ENCODE measurements at places on chromosomes 1 and 21. TPM values are rescaled to one million over a fixed set of nuclear protein-coding genes. Genes with fewer than 3 reads are reported as not detected.

GRCh38 chr1:18973446-18973955 lies 17.0 kb upstream of the IFFO2 start:
- DNase-seq, result no peak

- DNase-seq, result no peak
Measured at GRCh38 chr21:44419679-44420078, 35.6 kb upstream of the LRRC3 start.

- DNase-seq, result no peak
Measured at GRCh38 chr1:170555370-170555769, 23.4 kb downstream of the GORAB start.

GRCh38 chr1:55143684-55144083 lies 71.5 kb downstream of the USP24 start:
- no peak for DNase-seq

DNA sequence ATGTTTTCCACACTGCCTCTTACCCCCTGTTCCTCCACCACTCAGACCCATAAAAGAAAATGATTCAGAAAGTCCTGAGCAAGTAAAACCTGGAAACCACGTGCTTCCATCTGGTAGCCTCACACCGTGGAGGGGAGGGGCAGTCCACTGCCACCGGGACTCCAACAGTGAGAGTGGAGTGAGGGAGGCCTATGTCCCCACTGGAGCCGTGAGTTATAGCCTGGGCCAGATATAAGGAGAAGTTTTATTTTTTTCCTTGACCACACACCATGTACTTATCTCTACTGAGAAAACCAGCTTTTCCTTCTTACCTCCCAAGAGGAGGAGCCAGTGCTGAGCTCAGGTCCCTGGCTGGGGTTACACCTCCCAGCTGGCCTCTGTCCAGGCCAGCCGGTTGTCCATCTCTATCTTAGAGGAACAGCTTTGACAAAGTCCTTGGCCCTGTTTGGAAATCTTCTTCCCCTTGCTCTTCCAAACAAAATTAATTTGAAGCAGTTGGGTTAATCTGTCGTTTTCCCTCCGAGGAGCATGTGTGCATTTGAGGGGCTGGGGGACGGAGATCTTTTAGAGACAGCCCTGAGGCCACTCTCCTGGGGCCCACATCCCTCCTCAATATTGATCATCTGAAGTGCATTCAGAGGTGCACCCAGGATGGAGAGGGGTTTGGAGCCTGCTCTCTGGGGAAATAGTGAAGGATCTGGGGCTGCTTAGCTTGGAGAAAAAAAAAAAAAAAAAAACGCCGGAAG lies 49.1 kb upstream of the SERBP1 start:
- no peak for DNase-seq

DNA sequence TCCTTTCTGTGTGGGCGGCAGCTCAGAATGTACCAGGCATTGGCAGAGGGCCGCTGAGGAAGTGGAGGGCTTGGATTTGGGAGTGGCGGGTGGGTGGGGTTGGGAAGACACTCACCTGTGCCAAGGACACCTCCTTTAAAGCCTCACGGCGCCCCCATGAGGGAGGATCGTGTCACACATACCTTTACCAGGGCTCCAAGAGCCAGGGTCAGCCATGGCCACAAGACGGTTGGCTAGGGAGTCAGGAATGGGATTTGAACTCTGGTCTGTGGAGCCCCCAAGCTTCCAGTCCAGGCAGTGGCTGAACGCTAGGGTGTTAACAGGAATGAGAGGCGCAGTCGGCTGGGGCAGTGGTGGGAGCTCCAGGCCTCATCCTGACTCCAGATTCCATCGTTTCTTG lies 4.6 kb downstream of the NBL1 start:
- DNase-seq, result no peak

GRCh38 chr21:41600961-41601572 lies 93.1 kb upstream of the TMPRSS2 start:
- no peak for DNase-seq

DNA sequence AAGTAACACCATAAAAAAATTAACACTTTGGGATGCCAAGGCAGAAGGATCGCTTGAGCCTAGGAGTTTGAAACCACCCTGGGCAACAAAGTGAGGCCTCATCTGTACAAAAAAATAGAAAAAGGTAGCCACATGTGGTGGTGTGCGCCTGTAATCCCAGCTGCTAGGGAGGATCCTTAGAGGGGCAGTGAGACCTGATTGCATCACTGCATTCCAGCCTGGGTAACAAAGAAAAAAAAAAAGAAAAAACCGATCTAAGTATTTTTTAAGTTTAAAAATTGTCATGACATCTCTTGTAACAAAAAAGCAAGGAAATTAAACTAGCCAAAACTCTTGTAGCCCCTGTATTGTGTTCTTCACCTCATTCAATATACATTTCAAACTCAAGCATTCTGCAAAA lies 39.5 kb downstream of the ZZZ3 start:
- no peak for DNase-seq

DNA sequence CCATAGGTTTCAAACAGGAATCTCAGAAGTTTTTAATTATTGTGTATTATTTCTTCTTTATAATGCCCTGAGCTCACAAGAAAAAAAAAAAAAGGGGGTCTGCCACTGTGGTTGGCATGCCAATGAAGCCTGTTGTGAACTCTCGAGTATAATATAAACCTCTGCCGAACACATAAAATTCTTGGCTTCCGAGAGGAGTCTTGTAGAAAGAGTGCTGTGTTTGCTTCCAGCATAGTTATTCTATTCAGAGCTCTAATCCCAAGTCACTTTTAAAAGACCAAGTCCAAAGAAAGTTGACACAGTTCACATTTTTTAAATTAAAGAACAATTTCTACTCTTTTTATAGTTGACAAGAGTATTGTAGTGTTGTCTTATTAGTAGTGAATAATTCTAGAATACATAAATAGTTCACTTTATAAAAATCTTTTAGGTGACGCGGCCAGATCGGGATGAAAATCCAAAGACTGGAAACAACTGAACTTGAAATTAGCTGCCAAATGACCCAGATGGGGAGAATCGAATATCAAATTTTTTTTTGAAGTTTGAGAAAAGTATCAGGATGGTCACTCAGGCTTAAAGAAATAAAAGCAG lies 293.2 kb downstream of the DUSP10 start:
- no peak for DNase-seq

GRCh38 chr1:33211972-33212371 lies 30.1 kb upstream of the TRIM62 start:
- no peak for DNase-seq

GRCh38 chr1:29539971-29540370 lies 303.6 kb downstream of the PTPRU start:
- no peak for DNase-seq

DNA sequence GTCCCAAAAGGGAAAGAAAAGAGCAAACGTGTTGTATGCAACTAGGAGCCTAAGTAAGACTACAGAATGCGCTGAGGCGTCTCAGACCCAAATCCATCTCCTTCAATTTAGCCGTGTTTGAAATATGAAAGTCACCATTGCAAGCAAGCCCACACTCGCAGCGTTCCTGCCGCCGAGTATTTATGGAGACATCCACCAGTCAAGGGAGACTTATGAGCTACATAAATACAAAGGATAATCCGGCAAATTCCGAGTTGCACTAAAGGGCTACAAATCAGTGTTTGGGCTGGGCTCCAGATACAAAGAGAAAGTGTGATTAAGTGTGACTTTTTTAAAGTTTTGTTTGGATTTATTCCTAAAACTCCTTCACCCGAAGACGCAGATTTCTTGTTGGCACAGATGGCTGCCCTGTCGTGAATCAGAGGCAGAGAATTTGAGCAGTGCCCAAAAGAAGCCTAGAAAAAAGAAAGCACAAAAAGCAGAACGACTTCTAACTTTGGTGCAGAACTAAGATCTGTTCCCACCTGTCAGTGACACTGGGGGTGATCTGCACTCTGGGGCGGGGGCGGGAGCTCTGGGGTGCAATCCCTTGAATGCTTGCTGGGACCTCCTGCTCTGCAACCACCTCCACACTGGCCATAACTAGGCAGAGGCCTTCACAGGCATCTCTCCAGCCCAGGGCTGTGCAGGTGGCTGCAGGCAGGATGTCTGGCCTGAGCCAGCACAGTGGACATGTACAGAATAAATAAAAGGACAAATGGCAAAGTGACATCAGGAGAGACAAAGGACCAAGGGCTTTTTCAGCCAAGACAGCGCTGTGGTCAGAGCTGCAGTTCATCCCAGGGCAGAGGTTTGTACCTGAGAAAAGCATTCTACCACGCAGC lies 489.7 kb downstream of the NPHP4 start:
- no peak for DNase-seq

DNA sequence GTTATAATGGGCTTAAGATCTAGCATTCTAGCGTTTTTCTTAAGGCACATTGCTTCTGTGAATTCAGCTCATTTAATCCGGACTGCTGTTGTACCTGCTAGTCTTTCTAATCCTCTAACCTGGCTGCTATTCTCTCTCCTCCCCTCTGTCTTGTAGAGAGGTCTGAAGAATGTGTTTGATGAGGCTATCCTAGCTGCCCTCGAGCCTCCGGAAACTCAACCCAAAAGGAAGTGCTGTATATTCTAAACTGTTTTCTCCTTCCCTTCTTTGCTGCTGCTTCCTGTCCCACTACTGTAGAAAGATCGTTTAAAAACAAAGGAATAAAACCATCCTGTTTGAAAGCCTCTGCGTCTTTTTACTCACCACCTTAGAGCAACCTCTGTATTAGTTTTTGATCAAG lies 37.3 kb downstream of the CDC42 start:
- DNase-seq, result no peak

DNA sequence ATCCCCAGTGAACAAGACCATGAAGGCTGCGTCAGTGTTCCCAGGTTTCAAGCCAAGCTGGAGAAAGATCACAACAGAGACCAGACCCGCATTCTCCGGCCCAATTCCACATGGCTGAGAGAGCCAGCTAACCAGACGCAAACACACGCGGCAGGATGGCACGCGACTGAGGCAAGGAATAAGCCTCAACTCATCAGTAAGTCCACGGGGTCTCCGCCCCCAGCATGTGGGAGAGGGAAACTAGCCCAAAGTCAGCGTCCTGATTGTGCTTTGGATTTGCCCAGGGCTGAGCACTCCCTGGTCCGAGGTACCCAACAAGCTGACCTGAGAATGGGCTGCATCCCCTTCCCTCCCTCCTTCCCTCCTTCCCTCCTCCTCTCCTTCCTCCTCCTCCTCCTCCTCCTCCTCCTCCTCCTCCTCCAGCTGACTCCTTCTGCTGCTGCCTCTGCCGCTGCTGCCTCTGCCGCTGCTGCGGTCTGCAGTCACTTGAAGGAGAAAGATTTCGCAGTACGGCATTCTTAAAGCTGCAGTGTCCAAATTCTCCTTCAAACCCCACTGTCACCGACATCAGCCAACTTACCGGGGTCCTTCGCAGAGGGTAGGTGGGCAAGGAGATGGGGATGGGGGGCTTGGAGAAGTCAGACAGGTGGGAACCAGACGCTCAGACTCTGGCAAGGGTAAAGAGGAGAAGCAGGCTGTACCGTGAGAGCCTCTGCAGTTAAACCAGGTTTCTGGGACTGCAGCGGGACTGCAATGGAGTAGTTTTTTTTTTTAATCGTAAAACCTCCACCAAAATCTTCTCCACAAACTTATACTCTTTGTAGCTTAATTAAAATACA lies 33.0 kb upstream of the H6PD start:
- DNase-seq, result no peak

GRCh38 chr1:193121616-193122593 lies at the start of gene CDC73:
Gene CDC73 (plus strand): TSS chr1:193122031. CDS start chr1:193122201, 170 bp downstream.
- peak; percentile 55 for DNase-seq

GRCh38 chr1:145953861-145954260 lies 4.0 kb downstream of the LIX1L start:
- DNase-seq, result no peak

DNA sequence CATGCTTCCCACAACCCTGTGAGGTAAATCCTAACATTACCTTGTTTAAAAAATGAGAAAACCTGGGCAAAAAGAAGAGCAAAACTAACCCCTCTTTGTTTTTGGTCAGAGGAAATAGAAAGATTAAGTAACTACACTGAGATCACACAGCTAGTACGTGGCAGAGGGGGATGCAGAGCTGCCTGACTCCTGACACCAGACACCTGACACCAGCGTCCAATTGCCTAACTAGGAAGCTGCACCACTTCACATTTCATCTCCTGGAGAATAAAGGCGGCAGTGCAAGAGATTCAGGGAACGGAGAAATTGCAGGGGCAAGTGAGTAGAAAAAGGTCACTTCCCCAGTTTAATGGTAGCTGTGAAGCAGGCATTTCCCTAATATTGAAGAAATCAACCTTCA lies 229.3 kb upstream of the PTBP2 start:
- no peak for DNase-seq

GRCh38 chr1:33048426-33048825 lies 11.7 kb upstream of the AK2 start:
- DNase-seq, result no peak

DNA sequence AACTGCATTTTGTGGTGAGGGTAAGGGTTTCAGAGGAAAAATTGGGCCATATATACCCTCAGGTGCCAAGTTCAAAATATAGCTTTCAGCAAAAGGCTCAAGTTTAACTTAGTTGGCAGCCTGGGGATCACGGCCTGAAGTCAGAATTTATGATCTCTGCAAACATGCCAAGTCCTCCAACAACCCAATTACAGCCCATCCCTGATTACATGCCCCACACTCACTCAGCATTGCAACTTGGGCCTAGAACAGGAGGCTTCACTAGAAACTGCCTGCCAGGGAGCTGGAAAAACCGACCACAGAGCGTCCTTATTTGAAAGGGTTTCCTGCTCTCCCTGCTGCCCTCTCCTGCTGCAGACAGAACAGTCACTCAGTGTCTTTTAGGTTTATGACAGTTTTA lies 12.4 kb downstream of the FYB2 start:
- DNase-seq, result no peak

GRCh38 chr1:69947837-69948236 lies 257.5 kb downstream of the LRRC40 start:
- DNase-seq, result peak; percentile 20

- no peak for DNase-seq
Measured at GRCh38 chr1:10890491-10891071, 94.1 kb upstream of the CASZ1 start.

GRCh38 chr1:220797553-220797952 lies 10.8 kb downstream of the MTARC1 start:
- DNase-seq, result no peak

GRCh38 chr1:153536012-153536670 lies 350 bp upstream of the S100A6 start:
- no peak for DNase-seq

GRCh38 chr1:177238967-177239366 lies 68.2 kb downstream of the BRINP2 start:
- DNase-seq, result no peak

- DNase-seq, result peak; percentile 38
Measured at GRCh38 chr1:197464044-197464443, 196.0 kb downstream of the CRB1 start.

The IL20 gene
- not detected for total RNA-seq

The LCE1B gene
- total RNA-seq, result not detected

The MEGF6 gene
- total RNA-seq, result 33.3 TPM

The LPAR3 gene
- total RNA-seq, result 1.2 TPM

The HCN3 gene
- 8.1 TPM for total RNA-seq

The TTC4 gene
- total RNA-seq, result 38.6 TPM

The VWA5B1 gene
- not detected for total RNA-seq

The LEFTY2 gene
- 0.36 TPM for total RNA-seq

The BCAR3 gene
- total RNA-seq, result 64.2 TPM

The BNIPL gene
- not detected for total RNA-seq
